ENCODE measurements at places on chromosomes 3 and 15.

GRCh38 chr15:25682340-25682739, 180.8 kb downstream of the ATP10A start:
- no peak for DNase-seq

DNA sequence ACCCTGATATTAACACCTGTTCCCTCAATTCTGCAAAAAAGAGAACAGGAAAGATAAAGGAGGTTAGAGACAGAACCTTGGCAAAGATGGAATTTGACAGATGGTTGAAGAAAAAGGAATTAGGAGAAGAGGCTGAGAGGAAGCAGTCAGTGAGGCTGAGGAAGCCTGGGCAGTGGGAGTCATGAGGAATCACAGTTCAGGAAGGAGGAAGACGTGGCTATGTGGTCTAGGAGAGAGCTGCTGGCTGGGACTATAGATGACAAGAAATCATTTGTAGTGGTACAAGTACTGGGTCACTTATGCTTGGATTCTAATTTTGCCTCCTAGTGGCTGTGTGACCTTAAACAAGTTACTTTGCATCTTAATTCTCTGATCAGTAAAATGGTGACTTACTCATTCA, 49.0 kb downstream of the LARS2 start:
- no peak for DNase-seq

GRCh38 chr3:107456501-107456900, 66.3 kb upstream of the BBX start:
- DNase-seq, result no peak

- DNase-seq, result no peak
These were observed 21.3 kb downstream of the EPHB3 start for GRCh38 chr3:184582646-184583577.

- DNase-seq, result no peak
These were observed 45.1 kb downstream of the ACP3 start for GRCh38 chr3:132362329-132362728.

All from activated CD8-positive, alpha-beta T cell treated with anti-CD3 and anti-CD28 coated beads for 36 hours (primary cell).